EH (cell line): ENCODE measurements at places on chromosomes 3 and 15.
A peak's percentile ranks its signal among the peaks of the same experiment; 100 is the strongest.

GRCh38 chr15:25793354-25794050 lies 69.6 kb downstream of the ATP10A start:
- DNase-seq, result no peak

DNA sequence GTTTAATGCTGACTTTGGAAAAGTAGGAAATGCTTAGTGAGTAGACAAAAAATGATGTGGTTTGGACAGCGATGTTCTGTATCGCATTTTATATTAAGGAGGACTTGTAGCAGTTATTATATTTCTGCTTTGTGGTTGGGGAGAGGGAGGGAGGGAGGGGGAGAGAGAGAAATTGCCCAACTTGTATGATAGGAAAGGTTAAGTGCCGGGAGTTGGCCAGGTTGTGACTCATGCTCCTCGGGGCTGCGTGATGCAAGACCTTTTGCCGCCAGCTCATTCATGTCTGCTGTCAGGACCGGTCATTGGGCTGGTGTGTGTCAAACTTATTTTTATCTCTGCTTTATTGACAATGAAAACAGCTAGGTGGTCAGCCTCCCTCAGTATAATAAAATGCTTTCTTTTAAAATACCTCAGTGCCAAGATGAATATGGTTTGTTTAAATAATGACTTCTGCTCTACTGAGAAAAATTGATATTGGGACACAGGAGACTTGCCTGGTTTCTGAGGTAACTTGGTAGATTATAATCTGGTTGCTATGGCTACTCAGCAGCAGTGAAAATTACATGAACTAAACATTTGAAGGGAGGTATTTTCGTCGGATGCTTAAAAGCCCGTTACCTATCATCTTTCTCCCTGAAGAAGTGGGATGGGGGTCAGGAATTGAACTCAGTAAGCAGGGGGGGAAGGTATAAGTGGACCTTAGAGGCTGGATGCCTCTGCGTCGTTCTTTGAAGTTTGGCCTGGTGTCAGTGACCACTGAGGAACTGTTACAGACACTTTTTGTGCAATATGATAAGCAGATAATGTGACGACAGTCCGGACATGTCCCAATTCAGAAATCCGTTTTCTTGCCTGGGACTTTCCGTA lies 90.7 kb downstream of the FNDC3B start:
- DNase-seq, result peak; percentile 99

- peak; percentile 38 for DNase-seq
These were observed 75.1 kb upstream of the PHLDB2 start for GRCh38 chr3:111784001-111784400.

- DNase-seq, result no peak
These were observed 273.9 kb downstream of the ABHD5 start for GRCh38 chr3:43964640-43965039.

DNA sequence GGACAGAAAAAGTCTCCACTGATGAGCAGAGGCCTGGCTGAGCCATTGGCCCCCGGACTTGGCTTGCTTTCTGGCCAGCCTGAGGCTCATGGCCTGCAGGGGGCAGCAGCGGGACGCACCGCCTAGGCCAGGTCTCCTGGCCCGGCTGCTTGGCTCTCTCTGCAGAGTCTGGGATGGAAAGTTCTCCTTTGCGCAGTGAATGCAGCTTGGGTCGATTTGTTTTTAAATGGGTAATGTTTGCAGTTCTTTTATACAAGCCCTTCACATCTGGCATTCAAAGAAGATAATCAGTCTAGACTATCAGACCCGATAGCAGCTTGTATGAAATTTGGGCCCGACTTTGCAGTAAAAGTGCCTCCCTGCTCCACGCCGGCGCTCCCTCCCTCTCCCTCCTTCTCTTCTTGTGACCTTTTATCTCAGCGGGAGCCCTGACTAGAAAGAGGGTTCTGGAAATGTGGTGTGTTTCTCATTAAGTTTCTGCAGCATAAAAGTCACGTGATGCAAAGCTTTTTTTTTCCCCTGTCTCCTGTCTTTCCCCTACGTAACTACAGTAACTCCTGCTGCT lies 59.9 kb downstream of the ZNF621 start:
- DNase-seq, result peak; percentile 73
